ENCODE measurements at places on chromosomes 2 and 18. TPM values are rescaled to one million over a fixed set of nuclear protein-coding genes. Genes with fewer than 3 reads are reported as not detected.
A peak's percentile ranks its signal among the peaks of the same experiment; 100 is the strongest.

DNA sequence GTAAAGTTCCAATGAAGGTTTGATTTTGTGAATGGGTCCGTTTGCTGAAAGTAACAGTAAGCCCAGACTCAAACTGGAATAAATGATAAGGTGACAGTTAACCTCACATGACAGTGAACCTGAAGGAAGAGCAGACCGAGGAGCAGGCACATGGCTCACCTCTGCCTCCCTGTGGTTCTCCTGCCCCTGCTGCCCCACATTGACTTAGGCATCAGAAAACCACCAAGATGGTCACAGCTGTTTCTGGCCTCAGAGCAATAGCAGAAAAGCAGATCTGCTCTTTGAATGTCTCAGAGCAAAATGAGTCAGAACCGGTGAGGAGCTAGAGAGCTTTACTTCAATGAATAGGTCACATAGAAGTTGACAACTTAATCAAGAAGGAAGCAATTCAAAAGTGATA lies 487.6 kb downstream of the METTL4 start:
- no peak for DNase-seq
- no peaks in the 10 kb centered on the region for H3K27me3 ChIP-seq
- no peaks in the 10 kb centered on the region for H3K36me3 ChIP-seq
- no peak overlapping the region for H3K27ac ChIP-seq
- no peak overlapping the region for H3K4me3 ChIP-seq

The OSBPL6 gene
- 0.85 TPM for polyA plus RNA-seq

The CHST9 gene
- 0.37 TPM for polyA plus RNA-seq

DNA sequence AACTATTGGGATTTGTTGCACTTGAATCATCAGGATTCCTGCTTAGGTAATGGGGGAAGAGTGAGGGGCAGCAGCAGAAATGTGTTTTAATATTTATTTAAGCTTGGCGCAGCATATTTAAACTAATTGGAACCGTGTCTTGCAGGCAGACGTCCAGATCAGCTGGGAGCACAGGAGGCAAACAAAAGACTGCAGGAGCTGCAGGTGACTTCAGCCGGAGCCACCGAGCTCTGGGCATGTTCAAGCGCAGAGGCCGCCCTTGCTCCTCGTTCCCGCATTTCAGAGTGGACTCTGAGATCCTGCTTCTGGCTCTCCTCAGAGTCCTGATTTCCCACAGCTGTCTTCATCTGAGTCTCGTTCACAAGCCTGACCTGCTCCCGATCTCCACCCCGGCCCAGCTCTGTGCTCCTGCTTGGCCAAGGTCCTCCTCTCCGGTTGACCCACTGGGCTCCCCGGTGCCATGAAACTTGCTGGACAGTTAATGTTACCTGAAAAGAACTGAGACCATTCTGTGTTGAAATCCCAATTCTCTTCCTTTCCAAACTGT lies 475.5 kb downstream of the SOX11 start:
- H3K36me3 ChIP-seq: no peaks in the 10 kb centered on the region
- peak; percentile 78 for DNase-seq
- no peaks in the 10 kb centered on the region for H3K27me3 ChIP-seq

All from stomach (tissue), 19 donors.